Stimulated activated naive CD8-positive, alpha-beta T cell treated with anti-CD3 and anti-CD28 coated beads, Interleukin-15, amount 100 ng/mL, for 72 hours (primary cell): ENCODE measurements at places on chromosomes 16 and 17.

GRCh38 chr17:11121341-11121985 is 119.5 kb upstream of the SHISA6 start:
- no peak for DNase-seq

DNA sequence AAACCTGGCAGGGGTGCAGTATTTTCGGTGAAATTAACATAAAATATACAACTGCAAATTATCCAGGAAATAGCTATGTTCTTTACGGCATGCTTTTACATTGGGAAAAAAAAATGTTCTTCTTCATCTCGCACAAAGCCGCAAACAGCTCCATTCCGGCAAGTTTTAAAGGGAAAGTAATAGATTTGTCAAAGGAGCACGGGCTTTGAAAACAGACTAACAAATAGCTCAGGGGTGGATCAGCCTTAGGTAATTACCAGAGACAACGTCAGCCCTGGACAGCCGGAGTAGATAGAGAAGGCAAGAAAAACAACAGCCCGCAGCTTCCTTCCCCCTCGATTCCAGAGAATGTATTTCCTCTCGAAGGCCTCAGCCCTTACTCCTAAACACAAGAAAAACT is 222.5 kb downstream of the C16orf78 start:
- no peak for DNase-seq

- DNase-seq: peak; percentile 57
Observed at GRCh38 chr17:48671697-48672171, 45.6 kb upstream of the HOXB9 start.

- no peak for DNase-seq
Observed at GRCh38 chr17:64634218-64634617, 27.9 kb downstream of the SMURF2 start.

GRCh38 chr16:57134982-57135381 is 42.6 kb downstream of the CPNE2 start:
- no peak for DNase-seq

GRCh38 chr16:64017796-64018195 is 1104.1 kb downstream of the CDH11 start:
- no peak for DNase-seq

DNA sequence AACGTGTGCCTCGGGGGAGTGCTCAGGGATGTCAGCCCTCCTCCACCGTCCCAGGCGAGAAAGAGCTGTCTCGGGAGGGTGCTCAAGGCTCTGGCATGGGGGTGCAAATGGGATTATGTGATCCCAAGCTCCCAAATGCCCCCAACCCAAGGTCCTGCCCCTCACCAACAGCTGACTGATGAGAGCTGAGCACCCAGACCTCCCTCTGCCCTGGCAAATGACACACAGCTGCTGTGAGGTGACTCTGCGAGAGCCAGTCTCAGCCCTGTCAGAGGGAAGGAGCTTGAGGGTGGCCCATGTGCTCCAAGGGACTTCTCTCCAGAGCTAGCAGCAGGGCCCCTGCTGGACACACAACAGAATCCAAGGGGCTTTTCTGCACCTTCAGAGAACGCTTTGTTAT is 7.7 kb downstream of the CDH5 start:
- DNase-seq: no peak

GRCh38 chr17:48246612-48247011 is 139.0 kb downstream of the SNX11 start:
- DNase-seq: no peak

GRCh38 chr16:86406056-86406455 is 104.3 kb upstream of the FOXF1 start:
- DNase-seq: no peak

GRCh38 chr17:19978209-19978802 is 678 bp upstream of the AKAP10 start:
- DNase-seq: peak; percentile 44

- DNase-seq: no peak
Observed at GRCh38 chr16:57764341-57765159, 29.0 kb downstream of the KATNB1 start.

DNA sequence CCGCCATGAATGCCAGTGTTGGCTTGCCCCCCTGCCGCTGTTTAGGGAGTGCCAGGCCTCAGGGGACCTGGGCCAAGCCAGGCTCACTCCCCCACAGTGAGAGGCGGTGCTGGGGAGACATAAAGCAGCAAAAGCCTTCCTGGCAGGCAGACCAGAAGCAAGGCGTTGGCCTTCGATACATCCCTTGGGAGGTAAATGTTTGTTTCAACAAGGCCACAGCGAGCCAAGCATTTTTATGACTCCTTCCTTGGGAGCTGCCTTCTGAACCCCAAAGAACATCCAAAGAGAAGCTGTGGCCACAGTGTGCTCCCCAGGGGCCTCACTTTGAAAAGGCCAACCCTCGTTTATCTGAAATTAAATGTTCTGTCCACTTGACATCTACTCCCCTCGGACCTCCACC is 119.7 kb upstream of the CIBAR2 start:
- no peak for DNase-seq

GRCh38 chr16:72934636-72935403 is 113.1 kb downstream of the ZFHX3 start:
- no peak for DNase-seq

DNA sequence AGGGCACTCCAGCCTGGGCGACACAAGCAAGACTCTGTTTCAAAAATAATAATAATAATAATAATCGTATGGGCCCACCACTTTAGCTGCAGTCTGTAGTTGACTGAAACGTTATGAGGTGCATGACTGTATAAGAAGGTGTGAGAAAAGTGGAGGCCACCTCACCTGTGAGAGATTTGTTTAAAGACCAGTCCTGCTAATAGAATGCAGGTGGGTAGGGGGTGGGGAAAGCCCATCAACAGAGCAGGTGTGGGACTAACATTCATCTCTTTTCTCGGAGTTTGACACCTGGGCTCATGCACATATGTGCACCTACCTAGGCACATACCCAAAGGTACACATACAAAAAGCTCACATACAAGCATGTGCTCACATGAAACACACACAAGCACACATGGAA is 68.0 kb upstream of the TOB1 start:
- no peak for DNase-seq

- DNase-seq: no peak
Observed at GRCh38 chr17:60247836-60248461, 98.2 kb downstream of the CA4 start.
